Stimulated activated CD8-positive, alpha-beta memory T cell treated with anti-CD3 and anti-CD28 coated beads, Interleukin-2, amount 100 ng/mL, for 1 hour (primary cell): ENCODE measurements at places on chromosomes 5 and 9.

DNA sequence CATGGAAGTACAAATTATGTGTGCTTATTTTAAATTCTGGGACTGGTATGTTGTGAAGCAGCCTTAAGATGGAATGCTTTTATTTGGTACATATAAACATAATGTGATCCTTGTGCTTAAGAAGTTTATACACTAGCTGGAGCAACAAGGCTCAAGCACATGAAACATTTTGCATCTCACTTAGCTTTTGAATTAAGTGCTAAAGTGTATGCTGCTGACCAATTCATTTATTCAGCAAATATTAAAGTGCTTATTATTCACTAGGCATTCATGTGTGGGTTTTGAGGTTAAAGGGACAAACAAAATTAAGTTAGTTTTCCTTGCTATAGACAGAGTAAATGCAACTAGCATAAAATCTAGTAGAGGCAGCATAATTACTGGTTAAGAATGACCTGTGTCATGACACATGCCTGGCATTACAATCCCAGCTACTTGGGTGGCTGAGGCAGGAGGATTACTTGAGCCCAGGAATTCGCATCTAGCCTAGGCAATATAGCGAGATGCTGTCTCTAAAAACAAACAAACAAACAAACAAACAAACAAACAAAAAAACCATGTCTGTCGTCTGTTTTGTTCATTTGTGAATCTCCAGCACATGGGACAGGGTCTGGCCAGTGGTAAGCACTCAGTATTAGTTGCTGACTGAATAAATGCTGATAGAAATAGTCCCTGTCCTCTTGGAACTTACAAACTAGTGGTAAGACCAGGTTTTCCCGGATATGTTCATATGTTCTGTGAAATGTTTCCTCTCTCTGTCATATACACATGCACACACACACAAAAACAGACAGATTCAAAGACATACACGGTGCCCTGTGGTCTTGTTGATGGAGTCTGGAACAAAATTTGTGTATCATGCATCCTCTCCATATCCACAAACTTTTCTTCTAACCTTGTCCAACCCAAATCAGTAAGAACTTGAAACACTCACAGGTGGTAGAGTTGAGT is 41.9 kb upstream of the TNFAIP8 start:
- no peak for DNase-seq

DNA sequence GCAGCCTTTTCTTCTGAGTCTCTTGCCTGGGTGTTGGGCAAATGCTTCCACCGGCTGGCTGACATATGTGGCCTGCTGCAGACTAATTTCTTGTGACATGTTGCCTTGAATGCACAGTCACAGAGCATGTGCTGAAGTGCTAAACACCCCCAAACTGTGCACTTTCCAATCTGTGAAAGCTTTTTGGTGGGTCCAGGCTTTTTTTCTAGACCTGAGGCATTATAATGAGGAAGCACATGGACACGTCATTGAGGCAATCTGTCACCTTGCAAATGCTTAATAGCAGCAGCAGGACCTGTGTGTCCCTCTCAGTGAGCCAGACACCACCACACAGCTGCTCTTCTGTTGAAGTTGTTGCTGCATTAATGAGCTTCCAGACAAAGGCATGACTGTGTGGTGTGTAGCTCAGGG is 274.7 kb downstream of the ELAVL2 start:
- DNase-seq, result no peak

DNA sequence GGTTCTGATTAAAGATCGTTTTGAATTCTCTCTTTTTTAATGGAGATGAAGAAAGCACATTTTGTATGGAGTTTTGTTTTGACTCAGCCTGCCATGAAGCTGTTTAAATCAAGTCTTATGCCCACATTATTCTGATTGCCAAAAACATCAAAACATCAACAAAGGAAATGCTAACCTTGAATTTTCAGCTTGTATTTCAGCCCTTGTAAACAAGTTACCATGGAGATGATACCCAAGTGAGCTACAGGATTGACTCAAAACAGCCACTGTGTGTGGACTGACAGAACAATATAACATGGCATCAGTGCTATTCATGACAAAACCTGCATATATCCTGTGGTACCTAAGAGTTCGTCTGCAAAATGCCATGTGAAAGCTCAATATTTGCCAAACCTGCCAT is 1581.0 kb downstream of the MAT2B start:
- no peak for DNase-seq

DNA sequence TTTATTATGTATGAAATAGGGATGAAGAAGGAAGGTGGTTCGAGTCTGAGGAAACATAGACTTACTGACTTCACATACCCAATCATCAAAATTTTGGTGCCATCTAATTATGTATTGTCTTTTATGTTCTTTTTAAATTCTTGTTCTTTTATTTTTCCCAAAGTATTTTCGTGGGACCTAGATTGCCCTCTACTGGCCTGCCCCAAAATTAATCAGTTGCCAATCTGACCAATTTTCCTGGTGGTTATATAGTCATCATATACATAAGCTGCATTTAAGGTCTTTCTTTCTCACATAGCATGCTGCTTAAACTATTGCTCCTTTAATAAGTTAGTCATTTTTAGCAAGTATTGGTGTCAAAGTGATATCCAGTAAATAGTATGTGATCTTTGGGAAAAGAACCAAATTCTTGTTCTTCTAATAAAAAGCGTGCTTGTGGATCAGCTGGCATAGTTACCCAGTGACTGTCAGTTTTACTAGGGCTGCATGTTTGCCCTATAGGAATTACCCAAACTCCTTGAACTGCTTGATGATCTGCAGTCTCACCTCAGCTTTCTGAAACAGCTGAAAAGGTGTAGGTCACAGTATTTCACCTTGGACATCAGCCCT is 223.5 kb downstream of the SH3GL2 start:
- no peak for DNase-seq

GRCh38 chr9:16628413-16628812 is 242.1 kb downstream of the BNC2 start:
- no peak for DNase-seq

DNA sequence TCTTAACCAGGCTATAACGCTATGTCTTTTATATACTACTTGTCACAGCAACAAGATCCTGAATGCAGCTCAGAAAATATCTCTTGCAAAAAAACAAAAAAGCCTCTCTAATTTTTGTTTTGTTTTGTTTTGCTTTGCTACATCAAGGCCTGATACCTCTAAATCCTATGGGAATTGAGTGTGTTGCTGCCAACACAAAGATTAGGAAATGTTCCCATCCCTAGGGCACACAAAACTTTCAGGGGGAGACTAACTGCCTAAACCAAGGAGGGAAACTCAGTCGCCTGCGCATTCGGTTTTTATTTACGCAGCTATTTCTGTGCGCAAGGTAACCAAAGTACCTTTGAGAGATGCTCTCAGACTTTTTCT is 1.7 kb downstream of the SSBP2 start:
- no peak for DNase-seq

- DNase-seq, result no peak
Observed at GRCh38 chr9:98549401-98549800, 159.3 kb downstream of the GABBR2 start.

GRCh38 chr5:2917524-2917923 is 166.0 kb upstream of the IRX2 start:
- no peak for DNase-seq
